ENCODE measurements at places on chromosomes 2 and 18. TPM values are rescaled to one million over a fixed set of nuclear protein-coding genes. Genes with fewer than 3 reads are reported as not detected.

SCN2A gene
- total RNA-seq: 219 TPM

HYCC2 gene
- 54.4 TPM for total RNA-seq

DNA sequence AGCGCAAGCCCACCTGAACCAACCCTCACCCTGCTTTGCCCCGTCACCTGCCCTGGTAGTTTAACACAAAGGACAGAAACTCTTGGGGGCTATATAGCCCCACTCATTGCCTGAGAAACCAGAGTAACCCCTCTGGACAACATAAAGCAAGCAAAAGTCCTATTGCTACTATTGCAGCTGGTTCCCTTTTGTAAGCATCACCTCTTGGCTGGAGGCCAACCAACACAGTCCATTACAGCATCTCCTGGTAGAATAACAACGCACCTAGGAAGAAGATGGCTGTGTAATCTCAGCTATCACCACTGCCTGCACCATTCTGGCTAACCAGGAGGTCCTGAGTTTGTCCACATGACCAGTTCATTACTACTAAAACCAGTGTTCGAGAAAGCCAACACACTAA, 36.4 kb downstream of the FLACC1 start:
- no peak for DNase-seq

TSHZ1 gene
- total RNA-seq: 4.1 TPM

UGT1A4 gene
- not detected for total RNA-seq

DNA sequence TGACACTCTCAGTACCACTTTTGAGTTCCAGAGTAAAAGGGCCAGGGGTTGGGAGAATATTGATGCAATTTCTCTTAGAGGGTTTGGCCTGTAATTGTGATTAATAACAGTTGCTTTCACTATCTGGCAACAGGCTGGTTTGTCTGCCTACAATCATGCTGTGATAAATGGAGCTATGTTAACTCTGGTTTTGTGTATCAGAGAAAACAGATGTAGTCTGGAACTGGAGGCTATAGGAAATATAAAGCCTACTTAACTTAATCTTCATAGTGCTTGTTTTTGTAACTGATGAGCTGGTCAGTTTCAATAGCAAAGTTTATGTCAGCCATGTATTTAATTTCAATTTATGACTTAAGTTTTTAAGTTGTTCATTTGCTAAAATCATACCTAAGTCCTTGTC, 138.0 kb downstream of the AGPS start:
- DNase-seq: no peak

MFF gene
- total RNA-seq: 127 TPM

PIKFYVE gene
- 57.1 TPM for total RNA-seq
